ENCODE measurements at places on chromosomes 6 and 20.

GRCh38 chr6:34352305-34352937, 40.0 kb downstream of the NUDT3 start:
- no peak for DNase-seq

DNA sequence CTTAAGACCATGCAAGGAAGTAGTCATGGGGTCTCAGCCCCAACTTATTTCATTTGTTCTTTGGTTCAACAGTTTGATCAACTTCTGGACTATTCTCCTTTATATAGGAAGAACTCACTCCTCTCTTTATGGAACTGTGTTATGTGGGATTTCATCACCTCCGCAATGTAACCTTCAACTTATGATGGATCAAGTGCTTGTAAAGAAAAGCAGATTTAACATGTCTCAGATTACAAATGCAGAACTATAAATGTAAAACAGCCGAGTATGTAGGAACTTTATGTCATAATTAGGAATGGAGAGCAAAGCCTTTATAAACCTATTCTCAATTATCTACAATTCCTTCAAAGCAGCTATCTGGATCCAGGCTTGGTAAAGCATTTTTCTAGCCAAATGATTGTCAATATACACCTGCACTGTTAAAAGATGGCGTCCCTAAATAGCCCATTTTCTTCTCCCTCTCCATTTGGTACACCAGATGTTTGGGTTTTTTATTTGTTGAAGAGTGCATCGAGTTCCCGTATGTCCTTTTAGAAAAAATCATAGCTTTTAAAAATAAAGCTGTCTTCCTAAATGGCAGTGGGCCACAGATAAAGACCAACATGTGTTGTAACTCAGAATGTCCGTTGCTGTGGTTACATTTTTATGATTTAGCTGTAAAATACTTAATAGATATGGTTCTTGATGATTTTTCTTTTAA, 985.1 kb upstream of the SLC35B3 start:
- DNase-seq: no peak

GRCh38 chr6:166056637-166057036, 111.0 kb downstream of the TBXT start:
- DNase-seq: no peak

DNA sequence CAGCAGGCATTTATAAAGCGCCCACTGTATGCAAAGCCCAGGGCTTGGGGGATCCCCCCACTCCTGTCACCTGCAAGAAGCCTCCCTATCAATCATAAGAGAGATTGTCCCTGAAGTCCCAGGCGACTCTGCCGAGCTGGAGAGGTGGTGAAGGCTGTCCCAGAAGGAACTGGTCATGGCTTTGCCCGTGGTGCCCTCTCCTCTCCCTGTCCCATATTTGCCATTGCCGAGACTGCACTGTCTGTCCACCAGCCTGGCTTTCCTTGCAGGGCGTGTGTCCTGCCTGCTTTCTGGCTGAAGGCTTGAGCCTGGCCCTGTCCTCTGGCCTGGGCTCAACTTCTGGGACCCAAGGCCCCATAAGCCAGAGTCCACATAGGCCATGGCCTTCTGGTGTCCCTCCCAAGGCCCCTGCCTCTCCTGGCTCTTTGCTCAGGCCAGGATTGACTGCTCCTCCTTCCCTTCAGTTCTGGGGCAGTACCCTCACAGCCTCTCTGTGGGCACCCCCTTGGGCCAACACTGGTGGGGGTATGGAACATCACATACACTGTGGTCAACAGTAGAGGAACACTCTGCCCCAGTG, 46.9 kb downstream of the CPXM1 start:
- DNase-seq: no peak

DNA sequence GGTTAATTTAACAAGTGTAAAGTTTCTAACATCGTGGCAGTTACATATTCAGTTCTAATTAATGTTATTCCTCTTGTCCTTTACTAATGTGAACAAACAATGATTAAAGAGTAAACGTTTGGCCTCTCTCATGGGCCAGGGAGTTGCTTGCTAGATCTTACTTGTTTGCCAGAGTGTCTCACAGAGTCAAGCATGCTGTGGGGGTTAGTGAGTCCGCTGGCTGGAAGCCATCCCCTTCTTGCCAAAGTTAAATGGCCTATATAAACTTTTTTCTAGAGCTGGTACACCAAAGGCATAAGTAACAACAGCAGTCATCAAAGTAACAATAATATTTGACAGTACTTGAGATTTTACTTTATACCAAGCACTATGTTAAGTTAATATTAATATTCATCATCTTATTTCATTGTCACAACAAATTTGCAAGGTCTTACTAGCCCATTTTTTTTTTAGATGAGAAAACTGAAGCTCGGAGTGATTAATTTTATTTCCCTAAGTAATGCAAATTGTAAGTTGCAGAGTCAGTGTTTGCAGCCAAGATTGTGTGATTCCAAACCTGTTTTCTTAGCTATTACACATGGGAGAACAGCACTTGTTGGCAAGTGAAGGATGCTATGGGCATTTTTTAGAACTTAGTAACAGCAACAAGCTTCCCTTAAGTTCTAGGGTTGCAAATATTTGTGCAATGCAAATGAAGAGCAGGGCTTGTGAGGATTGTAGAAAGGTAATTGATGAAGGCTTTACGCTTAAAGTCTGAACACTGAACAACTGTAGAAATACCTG, 224.5 kb downstream of the RFPL4B start:
- peak; percentile 24 for DNase-seq

- no peak for DNase-seq
Observed at GRCh38 chr20:13831476-13831875, 46.6 kb downstream of the NDUFAF5 start.

DNA sequence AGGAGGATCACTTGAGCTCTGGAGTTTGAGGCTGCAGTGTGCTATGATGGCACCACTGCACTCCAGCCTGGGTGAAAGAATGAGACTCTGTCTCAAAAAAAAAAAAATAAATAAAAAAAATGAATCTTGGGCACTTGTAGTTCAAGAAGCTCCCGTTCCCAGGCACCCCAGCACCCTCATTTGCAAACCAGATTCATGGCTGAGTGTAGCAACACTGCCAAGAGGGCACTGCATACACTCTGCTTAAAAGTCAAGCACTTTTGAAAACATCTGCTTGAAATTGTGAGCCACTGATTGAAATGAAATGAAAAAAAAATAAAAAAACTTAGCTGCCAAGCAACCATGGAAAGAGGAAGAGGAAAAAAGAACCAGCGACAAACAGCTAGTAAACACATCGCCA, 124.7 kb upstream of the SASH1 start:
- DNase-seq: no peak

- no peak for DNase-seq
Observed at GRCh38 chr6:163878698-163879097, 464.2 kb downstream of the QKI start.

GRCh38 chr20:48440916-48441315, 386.9 kb downstream of the PREX1 start:
- no peak for DNase-seq

DNA sequence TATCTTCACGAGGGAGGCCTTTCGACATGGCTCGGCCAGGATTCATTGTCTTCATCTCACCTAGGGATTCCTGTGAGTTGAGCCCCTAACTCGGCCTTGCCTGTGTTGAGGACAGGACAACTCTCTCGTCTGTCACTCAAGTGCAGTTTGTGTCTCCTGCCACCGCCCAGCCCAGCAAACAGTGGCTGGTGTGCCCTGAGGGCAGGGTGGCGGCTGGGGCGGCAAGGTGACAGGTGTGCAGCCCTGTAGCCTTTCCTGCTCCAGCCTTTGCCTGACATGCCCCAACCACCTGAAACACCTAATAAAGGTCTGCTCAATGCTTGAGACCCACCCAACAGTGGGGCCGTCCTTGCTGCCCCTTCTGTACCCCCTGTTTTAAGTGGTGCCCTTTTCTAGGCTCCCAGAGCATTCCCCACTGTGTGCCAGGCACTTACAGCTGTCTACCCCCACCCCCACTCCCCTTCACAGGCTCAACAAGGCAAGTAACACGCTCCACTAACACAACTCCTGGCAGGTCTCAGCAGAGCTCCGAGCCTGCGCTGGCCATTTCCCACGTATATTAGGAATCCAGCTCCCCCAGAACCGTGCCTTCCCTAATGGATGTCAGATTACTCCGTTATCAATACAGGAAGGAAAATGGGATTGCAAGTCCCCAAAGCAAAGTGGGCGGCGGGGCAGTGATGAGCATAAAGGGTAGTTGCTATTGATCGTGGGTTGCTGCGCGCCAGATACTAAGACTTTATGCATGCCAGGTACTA, 17.7 kb downstream of the GFRA4 start:
- DNase-seq: no peak

- DNase-seq: no peak
Observed at GRCh38 chr6:56345376-56345995, 98.1 kb upstream of the COL21A1 start.

DNA sequence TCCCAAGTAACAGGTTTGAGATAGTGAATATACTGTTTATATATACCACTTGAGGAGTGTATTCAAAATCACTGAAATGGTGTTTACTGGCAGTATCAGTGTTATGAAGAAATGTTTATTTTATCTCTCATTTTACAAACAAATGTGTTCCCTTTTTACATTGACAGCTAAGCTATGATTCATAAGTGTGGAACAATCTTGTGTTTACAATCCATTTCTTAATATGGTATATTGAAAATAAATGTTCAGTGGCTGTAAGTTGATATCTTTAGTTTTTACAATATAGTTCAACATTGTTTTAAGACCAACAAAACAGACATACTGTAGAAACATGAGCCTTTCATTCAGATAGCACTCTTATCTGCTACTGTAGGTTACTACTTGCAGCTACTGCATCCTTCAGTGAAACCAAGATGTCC, 14.3 kb downstream of the PHF3 start:
- DNase-seq: no peak

GRCh38 chr6:131916847-131917246, 34.3 kb downstream of the CCN2 start:
- no peak for DNase-seq

- no peak for DNase-seq
Observed at GRCh38 chr6:54716877-54717276, 129.7 kb upstream of the FAM83B start.

GRCh38 chr6:124073820-124074587, 270.3 kb downstream of the NKAIN2 start:
- DNase-seq: no peak

DNA sequence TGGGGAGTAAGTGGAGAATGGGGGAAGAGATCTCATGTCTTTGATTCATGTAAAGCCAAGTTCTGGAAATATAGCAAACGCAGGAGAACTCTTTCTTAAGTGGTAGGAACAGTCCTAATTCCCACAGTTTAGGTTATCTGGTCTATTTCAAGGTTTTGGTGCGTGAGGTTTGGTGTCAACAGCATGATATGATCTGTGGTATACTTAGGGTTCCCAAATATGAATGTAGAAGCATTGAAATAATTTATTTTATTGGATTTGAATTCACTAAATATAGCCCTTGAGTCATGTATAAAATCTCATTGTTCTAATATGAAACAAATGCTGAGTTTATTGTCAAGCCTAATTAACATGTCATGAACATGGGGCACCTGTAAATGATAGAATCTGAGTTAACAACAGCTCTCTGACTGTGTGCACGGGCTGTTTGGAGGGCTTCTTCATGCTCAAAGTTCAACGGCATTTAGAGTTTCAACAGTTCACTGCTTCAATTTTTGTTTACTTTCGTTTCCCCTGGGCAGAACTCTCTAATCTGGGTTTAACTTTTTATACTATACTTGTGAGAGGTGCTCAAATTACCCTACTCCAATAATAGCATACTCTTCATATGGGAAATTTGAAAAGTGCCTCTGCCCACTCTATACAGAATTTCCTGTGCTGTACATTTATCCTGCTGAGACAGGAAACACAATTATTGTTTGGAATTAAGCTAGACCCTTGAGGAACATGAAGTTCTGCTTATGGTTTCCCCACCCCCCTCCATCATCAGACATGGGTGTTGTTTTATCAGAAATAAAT, 236.3 kb upstream of the ZNF217 start:
- no peak for DNase-seq

DNA sequence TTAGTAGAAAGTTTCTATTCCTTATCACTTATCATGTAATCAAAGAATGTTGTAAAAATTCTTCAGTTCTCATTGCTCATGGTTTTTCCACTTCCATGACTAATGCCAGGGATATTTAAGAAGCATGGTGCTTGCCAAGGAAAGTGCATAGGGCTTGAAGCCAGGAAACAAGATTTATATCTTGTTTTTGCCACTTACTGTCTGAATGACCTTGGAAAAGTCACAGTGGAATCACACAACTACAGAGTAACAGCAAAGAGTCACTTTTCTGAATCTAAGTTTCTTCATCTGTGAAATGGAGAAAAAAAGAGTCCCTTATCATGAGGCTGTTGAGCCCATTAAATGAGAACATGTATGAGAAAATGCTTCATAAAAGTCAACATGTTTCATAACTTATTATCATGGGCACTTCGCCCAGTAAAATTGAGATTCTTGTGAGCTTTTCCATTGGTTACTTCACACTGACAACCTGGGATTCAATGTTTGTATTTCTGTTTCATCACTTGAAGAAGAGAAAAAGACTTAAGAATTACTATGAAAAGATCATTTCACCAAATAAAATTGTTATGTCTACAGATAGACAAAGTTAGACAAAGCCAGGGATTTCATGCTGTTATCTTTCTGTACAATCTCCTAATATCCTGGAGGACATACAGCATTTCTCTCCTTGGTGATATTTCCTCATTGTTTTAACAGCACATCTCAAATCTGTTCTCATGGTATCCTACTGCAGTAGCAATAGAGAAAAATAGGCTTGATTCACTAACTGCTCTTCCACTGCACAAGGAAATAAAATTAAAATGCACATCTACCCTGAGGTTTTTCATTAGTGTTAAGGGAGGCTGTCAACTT, 7.6 kb upstream of the BMP5 start:
- DNase-seq: no peak

DNA sequence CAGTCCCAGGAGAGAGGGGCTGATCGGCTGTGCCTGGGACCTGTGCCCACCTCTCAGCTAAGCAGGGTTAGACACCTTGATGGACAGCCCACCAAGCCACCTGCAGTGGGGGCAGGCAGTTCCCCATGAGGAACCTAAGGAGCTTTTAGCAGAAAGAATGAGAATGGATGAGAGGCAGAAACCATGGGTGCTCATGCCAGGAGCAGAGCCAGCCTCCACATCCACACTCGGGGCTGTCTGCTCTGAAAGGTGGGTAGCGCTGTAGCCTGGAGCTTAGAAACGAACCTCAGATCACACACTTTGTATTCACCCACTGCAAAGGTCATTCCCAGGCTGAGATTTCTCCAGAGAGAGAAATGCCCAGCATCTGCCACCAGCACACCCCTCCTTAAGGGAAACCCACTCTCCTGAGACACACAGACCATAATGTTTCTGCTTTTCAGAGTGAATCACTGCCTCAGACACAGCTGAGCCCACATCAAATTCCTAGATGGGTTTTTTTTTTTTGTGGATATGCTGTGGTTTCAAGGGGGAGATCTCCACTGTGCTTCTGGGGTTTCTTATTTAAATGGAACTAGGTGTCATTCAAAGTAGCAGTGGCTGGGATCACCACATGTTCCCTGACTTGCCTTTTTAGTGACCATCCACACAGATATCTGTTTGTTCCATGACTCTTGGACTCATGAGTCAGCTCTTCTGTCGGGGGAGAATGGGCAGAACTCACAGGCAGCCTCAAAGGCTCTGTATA, 218.9 kb downstream of the EYA2 start:
- no peak for DNase-seq

- no peak for DNase-seq
Observed at GRCh38 chr20:55701467-55701866, 303.9 kb downstream of the CBLN4 start.
